Activated CD4-positive, alpha-beta T cell treated with anti-CD3 and anti-CD28 coated beads, Interleukin-2, amount 50 U/mL, for 24 hours (primary cell): ENCODE measurements at places on chromosomes 2 and 18.

- no peak for DNase-seq
Measured at GRCh38 chr2:59874971-59875755, 678.3 kb downstream of the BCL11A start.

DNA sequence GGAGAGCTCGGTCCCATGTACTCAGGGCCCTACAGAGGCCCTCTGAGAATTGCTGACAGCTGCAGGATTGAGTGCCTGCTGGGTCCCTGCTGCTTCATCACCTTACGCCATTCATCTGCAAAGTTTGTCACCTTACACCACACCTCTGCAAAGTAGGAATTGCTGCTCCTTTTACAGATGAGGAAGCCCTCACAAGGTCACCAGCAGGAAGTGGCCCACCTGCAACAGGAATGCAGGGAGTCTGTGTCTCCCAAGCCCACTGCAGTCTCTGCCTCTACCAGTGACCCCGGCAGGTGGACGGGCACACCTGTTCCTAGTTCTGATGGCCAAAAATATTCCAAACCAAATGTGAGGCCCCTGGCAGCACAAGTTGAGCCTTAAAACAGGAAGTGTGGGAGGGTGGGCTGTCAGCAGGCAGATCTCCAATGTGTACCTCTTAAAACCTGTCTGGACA is 441.4 kb downstream of the NBAS start:
- DNase-seq: no peak

GRCh38 chr18:57088883-57089282 is 58.0 kb upstream of the BOD1L2 start:
- DNase-seq: no peak

- no peak for DNase-seq
Measured at GRCh38 chr18:59570101-59570775, 127.0 kb downstream of the CCBE1 start.

GRCh38 chr2:61537950-61538199 is 281 bp downstream of the XPO1 start:
- DNase-seq: no peak

DNA sequence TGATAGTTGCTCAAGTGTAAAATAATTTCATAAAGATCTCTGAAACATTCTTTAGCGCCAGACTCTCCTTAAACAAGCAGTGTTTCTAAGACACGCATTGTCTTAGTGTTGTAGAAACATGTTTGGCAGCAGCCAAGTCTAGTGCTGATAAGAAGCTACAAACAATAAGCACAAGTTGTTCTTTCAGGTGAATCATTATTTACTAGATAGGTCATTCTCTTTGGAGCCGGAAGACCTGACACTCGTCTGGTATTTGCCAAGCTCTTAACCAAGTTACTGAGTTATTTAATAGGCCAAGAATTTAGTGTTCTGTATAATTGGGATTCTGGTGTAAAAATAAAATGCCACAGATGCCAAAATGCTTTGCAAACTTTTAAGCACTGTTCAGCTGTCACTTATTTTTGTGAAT is 852.1 kb downstream of the CPS1 start:
- DNase-seq: no peak

- DNase-seq: no peak
Measured at GRCh38 chr18:57951999-57952774, 91.8 kb upstream of the NEDD4L start.

DNA sequence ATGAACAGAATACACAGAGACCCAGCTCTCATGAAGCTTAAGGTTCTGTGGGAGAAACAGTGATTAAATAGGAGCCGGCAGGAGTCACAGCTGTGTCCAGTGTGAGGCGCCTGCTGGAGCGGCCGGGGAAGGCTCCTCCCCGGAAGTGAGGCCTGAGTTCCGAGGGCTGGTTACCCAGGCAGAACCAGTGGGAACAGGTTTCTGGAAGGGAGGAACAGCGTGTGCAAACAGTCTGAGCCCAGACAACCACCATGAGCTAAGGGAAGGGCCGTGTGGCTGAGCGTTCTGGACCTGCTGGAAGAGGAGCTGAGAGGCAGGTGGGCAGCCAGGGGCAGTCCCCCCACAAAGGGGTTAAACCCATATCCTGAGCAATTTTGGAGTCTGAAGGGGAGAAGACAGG is 26.0 kb upstream of the NPAS2 start:
- no peak for DNase-seq

- no peak for DNase-seq
Measured at GRCh38 chr18:12308386-12309100, 502 bp downstream of the TUBB6 start.

DNA sequence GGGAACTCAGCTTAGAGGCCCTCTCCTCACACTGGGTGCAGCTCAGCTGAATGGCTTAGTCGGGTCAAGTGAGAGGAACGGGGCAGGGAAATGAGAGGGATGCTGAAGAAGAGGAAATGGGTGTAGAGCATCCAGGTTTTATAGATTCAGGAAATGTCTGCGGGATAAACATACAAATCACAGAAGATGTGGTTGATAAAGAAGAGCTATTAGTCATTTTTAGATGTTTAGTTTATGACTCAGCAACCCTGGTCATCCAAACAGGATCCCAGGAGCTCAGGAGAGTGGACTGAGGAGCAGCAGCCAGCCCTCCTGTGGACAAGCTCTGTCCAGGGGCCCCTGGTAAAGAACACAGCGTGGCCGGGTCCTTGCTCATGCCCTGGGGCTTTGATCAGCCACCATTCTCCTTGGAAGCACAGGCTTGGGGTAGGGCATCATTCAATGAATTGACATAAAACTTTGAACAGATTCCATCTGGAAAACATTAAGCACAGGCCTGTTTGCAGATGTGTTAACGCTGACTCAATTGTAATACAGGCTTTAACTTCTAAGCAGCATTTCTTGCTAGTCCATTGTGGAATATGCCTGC is 83.0 kb downstream of the NPAS2 start:
- no peak for DNase-seq
